Activated T-helper 1 cell treated with anti-CD3 and anti-CD28 coated beads, Interleukin-12 subunit alpha, Interleukin-12 subunit beta, Interleukin-2, Interleukin-4 antibody, amounts not matched to agents 30 ng/mL and 10 ng/mL and 1 ng/mL, durations not matched to agents 14 hours and 24 hours and 36 hours (primary cell): ENCODE measurements at places on chromosomes 5 and 9. TPM values are rescaled to one million over a fixed set of nuclear protein-coding genes. Genes with fewer than 3 reads are reported as not detected.

The CER1 gene
- total RNA-seq, result not detected in 2 replicates

The PCDHGB7 gene
- 0.13 TPM in 1 of 2 replicates, not detected in the other for total RNA-seq

The PRDM9 gene
- not detected in 2 replicates for total RNA-seq

The WWC1 gene
- total RNA-seq, result 0.32 and 0.70 TPM in 2 replicates

The MZB1 gene
- total RNA-seq, result 38.1 and 38.8 TPM in 2 replicates

The AGXT2 gene
- total RNA-seq, result not detected in 2 replicates

The CSF2 gene
- 1,648 and 1,678 TPM in 2 replicates for total RNA-seq

The GABRG2 gene
- total RNA-seq, result not detected in 2 replicates

DNA sequence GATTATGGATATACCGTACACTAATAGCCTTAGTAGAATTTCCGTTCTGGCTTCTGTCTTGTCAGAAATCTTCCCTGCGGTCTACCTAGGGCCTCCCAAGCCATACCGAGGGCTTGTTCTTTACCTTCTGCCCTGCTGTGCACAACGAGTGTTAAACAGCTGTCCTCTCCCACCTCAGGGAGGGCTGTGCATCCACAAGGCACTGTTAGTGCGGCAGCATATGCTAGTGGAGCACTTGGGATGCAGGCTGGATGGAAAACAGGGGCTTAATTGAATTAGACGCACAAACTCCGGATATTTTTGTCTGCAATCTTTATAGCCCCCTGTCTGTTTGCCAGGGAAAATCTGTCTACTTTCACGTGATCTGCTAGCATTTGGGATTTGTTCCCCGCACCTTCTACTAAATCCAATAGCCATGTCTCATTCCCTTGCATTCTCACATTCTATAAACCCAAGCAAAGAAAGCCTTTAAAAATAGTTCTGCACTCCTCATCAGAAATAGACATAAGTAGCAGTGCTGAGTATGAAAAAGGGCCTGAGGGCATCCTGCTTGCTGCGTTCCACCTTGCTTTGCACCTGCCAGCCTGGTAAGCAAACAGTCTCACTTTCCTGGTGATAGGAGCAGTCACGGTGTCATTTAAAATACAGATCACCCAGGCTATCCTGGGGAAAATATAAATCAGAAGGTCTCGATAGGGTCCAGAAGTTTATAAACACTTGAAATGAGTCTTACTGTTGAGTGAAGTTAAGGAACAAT is 382.6 kb downstream of the RASEF start:
- H3K27me3 ChIP-seq, result no peaks in the 10 kb centered on the region
- H3K4me3 ChIP-seq, result no peak overlapping the region
- DNase-seq, result no peak
- no peaks in the 10 kb centered on the region for H3K4me1 ChIP-seq
- H3K27ac ChIP-seq, result no peak overlapping the region

DNA sequence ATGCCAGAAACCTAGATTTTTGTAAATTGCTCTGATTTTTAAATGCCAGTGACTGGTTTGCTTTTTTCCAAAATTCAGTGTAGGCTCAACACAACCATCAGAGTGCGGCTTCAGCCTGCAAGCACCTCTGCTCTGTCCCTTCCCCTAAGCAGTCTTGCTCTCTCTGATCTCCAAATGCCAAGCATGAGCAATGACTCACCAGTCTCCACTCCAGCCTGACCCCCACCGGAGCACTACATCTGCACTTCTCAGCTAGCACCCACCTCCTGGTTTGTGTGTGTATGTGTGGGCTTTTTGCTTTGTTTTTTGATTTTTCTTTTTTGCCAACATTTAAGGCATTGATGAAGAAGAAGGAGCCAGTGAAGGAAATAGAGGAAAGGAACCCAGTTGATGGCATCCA is 61.4 kb upstream of the ADRA1B start:
- no peak for DNase-seq
- H3K27me3 ChIP-seq, result peaks cover 11% of the 10 kb centered on the region
- H3K36me3 ChIP-seq, result no peaks in the 10 kb centered on the region
- no peak overlapping the region for H3K4me3 ChIP-seq
- H3K27ac ChIP-seq, result no peak overlapping the region
- no peaks in the 10 kb centered on the region for H3K4me1 ChIP-seq

DNA sequence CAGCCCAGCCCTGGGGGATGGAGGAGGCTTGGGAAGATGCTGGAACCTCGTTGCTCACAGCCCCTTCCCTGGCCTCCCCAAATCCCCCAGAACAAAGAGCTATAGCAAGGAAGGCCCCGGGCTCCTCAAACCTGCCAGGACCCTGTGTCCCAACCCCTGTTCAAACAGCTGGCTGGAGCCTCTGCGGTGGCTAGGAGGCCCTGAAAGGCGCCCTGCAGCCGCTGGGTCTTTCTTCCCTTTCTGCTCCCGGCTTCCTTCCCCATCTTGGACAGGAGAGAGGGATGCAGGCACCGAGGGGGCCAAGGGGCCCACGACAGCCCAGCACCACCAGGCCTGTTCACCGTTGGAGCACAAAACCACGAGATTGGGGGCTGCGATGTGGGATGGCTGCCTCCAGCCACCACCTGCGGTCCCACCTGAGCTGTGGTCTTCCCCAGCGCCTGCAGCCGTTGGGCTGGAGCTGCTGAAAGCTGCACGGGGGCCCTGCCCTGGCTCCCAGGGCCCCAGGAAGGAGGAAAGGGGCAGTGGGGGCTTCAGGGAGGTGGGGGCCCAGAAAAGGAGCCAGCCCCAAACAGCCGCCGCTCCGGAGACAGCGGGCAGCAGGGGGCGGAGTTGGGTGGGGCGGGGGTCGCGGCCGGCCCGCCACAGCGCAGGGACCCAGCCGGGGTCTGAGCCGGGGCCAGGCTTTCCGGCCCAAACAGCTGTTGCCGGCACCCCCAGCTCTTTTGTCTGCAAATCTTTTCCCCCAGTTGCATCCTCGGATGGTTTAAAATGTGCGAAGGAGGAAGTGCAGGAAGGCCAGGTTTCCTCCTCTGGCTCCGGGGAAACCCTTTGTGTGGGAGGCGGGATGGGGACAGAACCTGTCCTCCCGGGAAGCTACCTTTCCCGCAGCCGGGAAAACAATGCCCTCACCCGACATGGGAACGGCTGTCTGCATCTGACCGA is 16.1 kb downstream of the NOTCH1 start:
- H3K4me3 ChIP-seq, result no peak overlapping the region
- H3K27ac ChIP-seq, result no peak overlapping the region
- peaks cover 9% of the 10 kb centered on the region for H3K36me3 ChIP-seq
- no peak for DNase-seq

DNA sequence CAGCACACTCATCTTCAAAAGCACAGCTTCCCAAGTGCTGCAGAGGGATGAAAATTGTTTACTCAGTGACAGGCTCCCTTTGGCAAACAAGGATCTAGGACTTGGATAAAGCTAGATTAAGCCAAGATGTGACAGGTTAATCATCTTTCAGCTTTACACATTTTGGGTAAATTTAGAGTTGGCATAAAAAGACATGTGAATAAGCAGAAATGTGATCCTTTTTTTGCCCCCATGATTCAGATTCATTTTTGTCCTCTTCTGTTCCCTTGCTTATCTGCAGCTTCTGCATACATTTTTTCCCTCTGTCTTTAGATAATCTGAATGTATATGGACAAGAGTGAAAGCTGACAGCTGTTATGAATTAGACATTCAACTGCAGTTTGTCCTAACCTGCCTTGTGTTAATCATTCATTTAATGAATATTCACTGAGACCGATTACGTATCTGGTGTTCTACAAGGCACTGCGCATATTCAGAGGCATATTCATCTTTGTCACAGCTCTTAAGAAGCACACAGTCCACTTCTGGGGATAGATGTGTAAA is 19.6 kb downstream of the ADAMTSL1 start:
- H3K27me3 ChIP-seq, result peaks cover 2% of the 10 kb centered on the region
- H3K4me3 ChIP-seq, result no peak overlapping the region
- H3K27ac ChIP-seq, result no peak overlapping the region

DNA sequence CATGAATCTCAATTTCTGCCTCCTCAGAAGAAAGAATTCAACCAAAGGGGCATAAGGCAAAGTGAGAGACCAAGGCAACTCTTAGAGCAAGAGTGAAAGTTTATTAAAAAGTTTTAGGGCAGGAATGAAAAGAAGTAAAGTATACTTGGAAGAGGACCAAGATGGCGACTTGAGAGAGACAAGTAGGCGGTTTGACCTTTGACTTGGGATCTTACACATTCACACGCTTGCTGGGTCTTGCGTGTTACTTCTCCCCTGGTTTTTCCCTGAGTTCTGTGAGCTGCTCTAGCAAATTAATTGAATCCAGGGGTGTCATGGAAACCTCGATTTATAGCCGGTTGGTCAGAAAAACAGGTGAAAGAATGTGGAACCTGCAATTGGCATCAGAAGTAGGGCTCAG is 7.0 kb downstream of the ZNF346 start:
- H3K27ac ChIP-seq, result no peak overlapping the region
- H3K4me3 ChIP-seq, result no peak overlapping the region
- no peak for DNase-seq
- peaks cover 18% of the 10 kb centered on the region for H3K4me1 ChIP-seq
- H3K27me3 ChIP-seq, result no peaks in the 10 kb centered on the region

GRCh38 chr9:31355965-31356364 is 1028.5 kb upstream of the ACO1 start:
- H3K4me3 ChIP-seq, result no peak overlapping the region
- no peak for DNase-seq
- no peaks in the 10 kb centered on the region for H3K27me3 ChIP-seq

GRCh38 chr5:173903396-173904140 is 15.4 kb downstream of the CPEB4 start:
- no peak overlapping the region for H3K4me3 ChIP-seq
- no peak for DNase-seq
- peaks cover 13% of the 10 kb centered on the region for H3K4me1 ChIP-seq
- H3K27ac ChIP-seq, result no peak overlapping the region
- peaks cover 11% of the 10 kb centered on the region for H3K36me3 ChIP-seq

DNA sequence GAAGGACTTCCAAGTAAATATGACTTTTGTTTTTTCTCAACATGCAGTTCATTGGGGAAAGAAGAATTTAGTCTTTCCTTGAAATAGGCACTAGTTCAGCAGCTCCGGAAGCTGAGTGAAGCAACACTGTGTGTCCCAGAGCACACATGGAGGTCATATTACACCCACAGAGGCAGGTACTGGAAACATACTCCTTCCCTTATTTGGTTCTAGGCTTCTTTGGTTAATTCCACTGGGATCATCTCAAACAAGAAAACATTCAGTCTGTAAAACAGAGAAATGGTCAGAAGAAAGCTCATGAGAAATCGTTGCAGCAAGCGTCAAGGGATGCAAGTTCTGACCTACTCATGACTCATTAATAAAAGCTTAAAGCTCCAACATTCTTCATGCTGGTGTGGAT is 175.1 kb upstream of the PCSK5 start:
- H3K4me3 ChIP-seq, result no peak overlapping the region
- H3K27me3 ChIP-seq, result no peaks in the 10 kb centered on the region
- H3K36me3 ChIP-seq, result no peaks in the 10 kb centered on the region
- H3K4me1 ChIP-seq, result no peaks in the 10 kb centered on the region

GRCh38 chr9:135379540-135380267 is 99.9 kb upstream of the PPP1R26 start:
- H3K4me1 ChIP-seq, result no peaks in the 10 kb centered on the region
- H3K4me3 ChIP-seq, result no peak overlapping the region
- DNase-seq, result no peak
- no peaks in the 10 kb centered on the region for H3K27me3 ChIP-seq
- no peaks in the 10 kb centered on the region for H3K36me3 ChIP-seq

GRCh38 chr5:113194591-113194990 is 218.0 kb downstream of the DCP2 start:
- DNase-seq, result no peak
- H3K4me3 ChIP-seq, result no peak overlapping the region
- no peaks in the 10 kb centered on the region for H3K4me1 ChIP-seq
- no peak overlapping the region for H3K27ac ChIP-seq
- H3K27me3 ChIP-seq, result peaks cover 5% of the 10 kb centered on the region

- H3K36me3 ChIP-seq, result no peaks in the 10 kb centered on the region
- H3K27ac ChIP-seq, result no peak overlapping the region
- no peak overlapping the region for H3K4me3 ChIP-seq
- no peak for DNase-seq
- H3K27me3 ChIP-seq, result peaks cover 37% of the 10 kb centered on the region
Measured at GRCh38 chr5:114055318-114056184, 306.3 kb upstream of the KCNN2 start.
